ENCODE measurements at places on chromosomes 2 and 18.

DNA sequence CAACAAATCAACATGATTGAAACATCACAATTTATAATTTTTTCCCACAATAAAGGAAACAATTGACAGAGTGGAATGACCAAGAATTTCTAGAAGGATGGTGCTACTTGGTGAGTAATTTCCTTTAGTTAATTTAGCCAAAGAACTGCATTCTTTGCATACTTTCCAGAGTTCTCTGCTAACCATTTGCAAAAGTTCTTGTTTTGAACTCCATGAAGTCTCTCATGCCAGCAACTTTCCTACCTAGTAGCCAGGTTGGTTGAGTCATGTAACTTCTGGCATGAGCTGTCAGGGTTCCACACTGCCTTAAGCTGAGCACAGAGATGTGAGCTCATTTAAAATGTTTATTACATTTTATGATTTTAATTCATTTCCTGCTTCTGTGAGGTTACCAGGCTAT is 539.6 kb downstream of the PID1 start:
- DNase-seq, result no peak

DNA sequence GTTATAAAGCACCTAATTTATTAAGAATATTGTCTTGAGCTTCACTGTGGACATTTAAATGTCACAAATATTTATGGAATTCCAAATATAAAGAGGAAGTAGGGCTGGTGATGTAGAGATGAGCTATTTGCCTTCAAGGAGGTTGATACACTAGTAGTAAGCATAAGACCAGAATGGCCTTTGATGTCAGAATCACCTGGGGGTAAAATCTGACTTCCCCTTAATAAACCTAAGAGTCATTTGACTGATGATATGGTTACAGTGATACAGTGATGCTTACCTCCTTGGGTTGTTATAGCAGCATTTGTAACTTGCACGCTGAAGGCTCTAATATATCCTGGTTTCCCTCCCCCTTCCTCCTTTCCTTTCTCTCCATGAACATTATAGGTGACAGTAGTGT is 143.7 kb downstream of the CERS6 start:
- no peak for DNase-seq

DNA sequence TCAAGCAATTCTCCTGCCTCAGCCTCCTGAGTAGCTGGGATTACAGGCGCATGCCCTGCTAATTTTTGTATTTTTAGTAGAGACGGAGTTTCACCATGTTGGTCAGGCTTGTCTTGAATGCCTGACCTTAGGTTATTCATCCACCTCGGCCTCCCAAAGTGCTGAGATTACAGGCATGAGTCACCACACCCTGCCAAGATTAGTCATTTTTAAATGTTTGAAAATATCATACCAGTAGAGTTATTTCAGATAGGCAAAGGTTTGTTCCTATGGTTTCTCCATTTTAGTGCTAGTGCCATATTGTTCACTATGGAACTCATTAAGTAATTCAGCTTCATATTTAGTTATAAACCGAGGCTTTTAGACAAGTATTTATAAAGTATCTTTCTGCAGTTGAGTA is 52.3 kb downstream of the HIBCH start:
- no peak for DNase-seq

GRCh38 chr2:29485631-29486030 is 370.4 kb downstream of the CLIP4 start:
- DNase-seq, result no peak

DNA sequence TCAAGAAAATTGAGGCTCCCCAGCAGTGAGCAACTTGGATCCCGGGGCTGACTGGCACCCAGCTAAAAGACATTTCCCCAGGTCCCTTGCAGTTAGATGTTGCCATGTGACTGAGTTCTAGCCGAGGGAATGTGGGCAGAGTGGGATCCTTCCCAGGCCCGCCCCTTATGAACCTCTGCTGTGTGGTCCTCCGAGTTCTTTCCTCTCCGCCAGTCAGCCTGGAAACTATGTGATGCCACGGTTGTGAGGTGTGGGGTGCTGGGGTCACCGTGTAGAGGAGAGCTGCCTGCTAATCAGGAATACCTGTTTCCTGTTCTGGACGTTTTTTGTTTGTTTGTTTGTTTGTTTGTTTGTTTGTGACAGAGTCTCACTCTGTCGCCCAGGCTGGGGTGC is 45.5 kb downstream of the TMEM37 start:
- DNase-seq, result no peak

DNA sequence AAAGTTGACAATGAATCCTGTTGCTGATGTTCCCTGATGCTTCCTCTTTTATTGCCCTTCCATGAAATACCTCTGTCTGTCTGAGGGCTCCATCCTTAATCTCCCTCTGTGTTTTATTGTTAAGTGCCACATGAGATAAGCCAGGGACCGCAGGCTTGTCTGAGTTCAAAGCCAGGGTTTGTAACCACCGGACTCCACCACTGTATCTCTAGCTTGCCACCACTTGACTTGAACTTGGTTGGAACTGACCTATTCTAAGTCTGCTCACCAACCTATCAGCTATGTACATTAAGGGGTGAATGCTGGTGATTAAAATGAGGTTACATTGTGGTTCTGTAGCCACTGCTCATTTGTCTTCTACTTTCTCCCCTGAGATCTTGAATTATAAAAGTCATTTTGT is 328.5 kb upstream of the ZEB2 start:
- no peak for DNase-seq

DNA sequence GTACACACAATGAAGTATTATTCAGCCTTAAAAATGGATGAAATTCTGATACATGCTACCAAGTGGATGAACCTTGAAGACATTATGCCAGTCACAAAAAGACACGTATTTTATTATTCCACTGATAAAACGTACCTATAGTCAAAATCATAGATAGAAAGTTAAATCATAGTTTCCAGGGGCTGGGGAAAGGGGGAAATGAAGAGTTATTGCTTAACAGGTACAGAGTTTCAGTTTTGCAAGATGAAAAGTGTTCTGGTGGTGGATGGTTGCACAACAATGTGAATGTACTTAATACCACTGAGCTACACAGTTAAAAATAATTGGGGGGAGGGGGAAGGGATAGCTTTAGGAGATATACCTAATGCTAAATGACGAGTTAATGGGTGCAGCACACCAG is 279.0 kb upstream of the STON1 start:
- no peak for DNase-seq

GRCh38 chr2:241852116-241852980 is 6.3 kb downstream of the PDCD1 start:
- DNase-seq, result no peak

DNA sequence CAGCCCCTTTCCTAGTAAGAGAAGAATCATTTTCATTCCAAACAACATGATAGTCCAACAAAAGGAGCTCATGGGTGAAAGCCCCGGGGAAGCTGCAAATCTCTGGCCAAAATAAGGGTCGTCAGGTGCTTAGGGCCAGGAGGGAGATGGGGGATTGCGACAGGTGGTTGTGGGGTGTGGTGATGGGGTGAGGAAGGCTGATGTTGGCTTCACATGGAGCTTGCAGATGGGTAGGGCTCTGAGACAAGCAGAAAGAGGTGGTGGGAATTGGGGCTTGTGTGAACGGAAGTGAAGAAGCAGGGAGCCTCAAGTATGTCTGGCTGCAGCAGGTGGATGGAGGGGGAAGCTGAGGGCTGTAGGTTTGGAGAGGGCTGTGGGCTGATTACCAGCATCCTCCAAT is 126.1 kb downstream of the CLIP4 start:
- no peak for DNase-seq

DNA sequence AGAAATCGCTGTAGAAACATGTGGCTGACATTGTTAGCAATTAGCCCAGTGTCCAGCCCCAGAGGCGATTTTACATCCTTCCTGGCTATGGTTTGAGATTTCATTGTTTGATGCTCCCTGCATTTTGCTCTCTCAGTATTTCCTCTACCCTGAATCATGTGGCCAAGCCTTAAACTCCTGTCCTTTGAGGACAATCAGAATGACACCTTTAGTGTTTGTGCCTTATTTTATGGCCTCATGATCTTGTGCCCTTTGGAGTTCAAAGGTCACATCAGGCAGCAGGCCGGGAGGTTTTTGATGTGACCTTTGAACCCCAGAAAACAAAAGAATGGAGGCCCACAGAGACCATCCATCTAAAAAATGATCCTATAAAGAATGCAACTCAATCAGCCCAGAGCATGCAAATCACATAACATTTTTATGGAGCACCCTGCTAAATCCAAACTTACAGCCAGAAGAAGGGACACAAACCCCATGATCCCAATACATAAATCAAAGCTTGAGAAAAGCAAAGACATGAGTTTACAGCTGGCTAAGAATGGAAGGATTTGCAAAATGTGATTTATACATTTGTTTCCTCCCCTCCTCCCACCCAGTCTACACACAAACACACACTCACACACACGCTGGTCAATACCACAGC is 52.5 kb downstream of the FECH start:
- DNase-seq, result no peak

DNA sequence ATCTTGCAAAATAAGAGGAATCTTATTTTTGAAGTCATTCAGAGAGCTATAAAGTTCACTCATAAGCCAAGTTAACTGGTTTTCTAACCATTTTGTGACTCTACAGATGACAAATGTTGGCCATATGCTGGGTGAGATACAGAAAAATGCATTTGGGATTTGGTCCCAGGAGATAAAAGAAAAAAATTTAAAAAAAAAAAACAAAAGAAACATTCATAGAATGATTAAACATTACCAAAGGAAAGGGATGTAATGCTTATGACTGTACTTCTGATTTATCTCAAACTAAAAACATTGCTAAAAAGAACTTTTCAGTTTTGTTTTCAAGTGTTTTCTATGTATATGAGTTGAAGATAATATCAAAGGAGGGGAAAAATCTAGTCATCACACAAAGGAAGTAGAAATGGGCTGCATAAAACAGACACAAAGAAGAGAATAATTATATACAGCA is 43.1 kb downstream of the PELI1 start:
- no peak for DNase-seq

- DNase-seq, result no peak
These were observed 502.8 kb downstream of the EIPR1 start for GRCh38 chr2:2874805-2875204.

GRCh38 chr2:106664669-106665068 is 177.5 kb downstream of the CD8B2 start:
- no peak for DNase-seq

- DNase-seq, result no peak
These were observed 18.5 kb upstream of the SEMA4C start for GRCh38 chr2:96888072-96889011.

- no peak for DNase-seq
These were observed 119.7 kb upstream of the XIRP2 start for GRCh38 chr2:166768393-166769123.

DNA sequence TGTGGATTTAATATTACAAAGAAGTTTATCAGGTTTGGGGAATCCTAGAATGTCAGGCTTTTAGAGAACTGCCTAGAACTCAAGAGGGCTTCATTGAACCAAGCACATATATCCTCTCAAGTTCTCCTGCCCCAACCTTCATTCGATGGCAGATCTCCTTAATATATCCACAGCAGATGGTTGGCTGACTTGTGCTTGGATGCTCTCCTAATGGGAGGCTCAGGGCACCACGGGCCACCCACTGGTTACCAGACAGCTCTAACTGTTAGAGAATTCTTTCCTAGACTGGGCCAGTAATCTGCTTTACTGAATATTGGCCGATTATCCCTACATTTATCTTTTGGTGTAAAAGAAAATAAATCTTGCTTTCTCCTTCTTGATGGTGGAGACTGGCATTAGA is 87.2 kb upstream of the ATP8B1 start:
- no peak for DNase-seq

- DNase-seq, result no peak
These were observed 12.2 kb downstream of the SH3BP4 start for GRCh38 chr2:234963773-234964615.

DNA sequence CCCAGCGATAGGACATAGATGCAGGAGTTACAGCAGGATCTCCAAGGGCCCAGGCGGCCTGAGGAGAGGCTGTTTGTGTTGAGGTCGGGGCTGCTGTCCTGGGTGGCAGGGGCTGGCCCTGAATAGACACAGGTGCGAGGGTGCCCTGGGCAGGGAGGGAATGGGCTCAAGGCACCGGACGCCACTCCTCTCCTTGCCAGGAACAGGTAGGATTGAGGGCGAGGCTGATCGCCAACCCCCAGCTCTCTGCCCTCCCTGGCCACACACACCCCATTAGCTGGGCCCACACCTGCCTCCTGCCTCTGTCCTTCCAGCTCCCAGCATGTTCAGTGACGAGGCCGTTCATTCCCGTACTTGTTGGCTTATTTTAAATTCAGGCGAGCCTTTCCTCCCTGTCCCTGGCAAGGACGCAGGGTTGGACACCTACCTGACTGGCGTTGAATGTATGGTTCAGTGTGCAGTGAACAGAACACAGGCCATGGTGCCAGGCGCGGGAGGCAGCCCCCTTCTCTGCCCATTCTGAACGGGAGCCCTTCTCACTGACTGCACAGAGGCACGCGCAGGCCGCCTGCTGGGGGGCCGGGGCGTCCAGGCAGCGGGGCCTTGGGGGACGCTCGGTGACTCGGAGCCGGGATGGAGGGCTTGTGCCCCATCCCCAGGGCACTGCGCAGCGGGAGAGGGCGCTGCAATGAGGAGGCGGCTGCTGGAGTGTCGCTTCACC is 41.3 kb upstream of the SNED1 start:
- DNase-seq, result no peak

GRCh38 chr2:102737431-102737830 is 24.4 kb upstream of the TMEM182 start:
- no peak for DNase-seq

GRCh38 chr2:220075835-220076234 is 448.4 kb downstream of the SLC4A3 start:
- no peak for DNase-seq

DNA sequence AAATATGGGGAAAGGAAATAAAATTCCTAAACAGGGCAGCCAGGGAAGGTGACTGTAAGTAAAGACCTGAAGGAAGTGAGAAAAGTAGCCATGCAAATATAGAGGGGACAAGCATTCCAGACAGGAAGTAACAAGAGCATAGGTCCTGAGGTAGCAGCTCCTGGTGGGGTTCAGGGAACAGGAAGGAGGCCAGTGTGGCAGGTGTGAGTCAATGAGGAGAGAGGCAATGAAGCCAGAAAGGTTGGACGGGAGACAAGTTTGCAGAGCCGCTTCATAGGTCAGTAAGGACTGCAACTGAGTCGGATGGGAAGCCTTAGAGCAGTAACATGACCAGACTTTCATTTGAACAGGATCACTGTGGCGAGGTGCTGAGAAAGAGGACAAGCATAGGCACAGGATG is 150.9 kb downstream of the METTL4 start:
- no peak for DNase-seq

GRCh38 chr18:59272221-59272888 is 899 bp downstream of the RAX start:
- no peak for DNase-seq

- no peak for DNase-seq
These were observed 4.2 kb downstream of the TMEM177 start for GRCh38 chr2:119683074-119683712.

DNA sequence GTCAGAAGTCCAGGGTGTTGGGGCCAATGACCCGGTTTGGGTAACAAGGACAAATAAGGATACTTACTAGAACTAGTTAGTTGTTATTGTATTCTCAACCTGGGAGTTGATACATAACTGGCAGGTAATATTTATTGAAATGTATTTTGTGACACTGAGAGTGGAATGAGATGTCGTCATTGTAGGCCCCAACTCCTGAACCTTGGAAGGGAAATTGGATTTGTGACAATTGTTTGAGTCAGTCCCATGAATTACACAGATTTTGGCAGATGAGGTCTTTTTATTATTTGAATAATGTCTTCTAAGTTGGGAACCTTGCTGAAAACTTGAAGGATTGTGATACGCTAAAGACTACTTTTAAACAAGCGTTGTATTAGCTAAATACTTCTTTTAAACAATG is 5.1 kb downstream of the TIMM21 start:
- no peak for DNase-seq

GRCh38 chr2:191050640-191050987 is 36.6 kb upstream of the STAT1 start:
- no peak for DNase-seq

GRCh38 chr2:191945623-191946022 is 98.7 kb upstream of the CAVIN2 start:
- DNase-seq, result no peak
